ENCODE measurements at places on chromosomes 1 and 21.

DNA sequence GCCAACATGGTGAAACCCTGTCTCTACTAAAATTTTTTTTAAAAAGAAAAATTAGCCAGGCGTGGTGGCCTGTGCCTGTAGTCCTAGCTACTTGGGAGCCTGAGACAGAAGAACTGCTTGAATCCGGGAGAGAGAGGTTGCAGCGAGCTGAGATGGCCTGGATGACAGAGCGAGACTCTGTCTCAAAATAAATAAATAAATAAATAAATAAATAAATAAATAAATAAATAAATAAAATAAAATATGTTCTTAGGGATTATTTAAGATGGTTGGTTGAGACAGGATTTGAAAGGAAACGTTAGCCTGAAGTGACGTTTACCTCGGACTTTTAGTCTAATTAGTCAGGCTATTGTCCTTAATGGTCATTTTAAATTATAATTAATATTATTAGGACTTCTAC, 88.5 kb upstream of the CHRM3 start:
- DNase-seq: no peak

GRCh38 chr1:56590520-56591011, 11.2 kb upstream of the PLPP3 start:
- DNase-seq: no peak

- no peak for DNase-seq
Observed at GRCh38 chr1:234782105-234782751, 172.2 kb upstream of the IRF2BP2 start.

- no peak for DNase-seq
Observed at GRCh38 chr1:169072945-169073725, 33.4 kb upstream of the ATP1B1 start.

DNA sequence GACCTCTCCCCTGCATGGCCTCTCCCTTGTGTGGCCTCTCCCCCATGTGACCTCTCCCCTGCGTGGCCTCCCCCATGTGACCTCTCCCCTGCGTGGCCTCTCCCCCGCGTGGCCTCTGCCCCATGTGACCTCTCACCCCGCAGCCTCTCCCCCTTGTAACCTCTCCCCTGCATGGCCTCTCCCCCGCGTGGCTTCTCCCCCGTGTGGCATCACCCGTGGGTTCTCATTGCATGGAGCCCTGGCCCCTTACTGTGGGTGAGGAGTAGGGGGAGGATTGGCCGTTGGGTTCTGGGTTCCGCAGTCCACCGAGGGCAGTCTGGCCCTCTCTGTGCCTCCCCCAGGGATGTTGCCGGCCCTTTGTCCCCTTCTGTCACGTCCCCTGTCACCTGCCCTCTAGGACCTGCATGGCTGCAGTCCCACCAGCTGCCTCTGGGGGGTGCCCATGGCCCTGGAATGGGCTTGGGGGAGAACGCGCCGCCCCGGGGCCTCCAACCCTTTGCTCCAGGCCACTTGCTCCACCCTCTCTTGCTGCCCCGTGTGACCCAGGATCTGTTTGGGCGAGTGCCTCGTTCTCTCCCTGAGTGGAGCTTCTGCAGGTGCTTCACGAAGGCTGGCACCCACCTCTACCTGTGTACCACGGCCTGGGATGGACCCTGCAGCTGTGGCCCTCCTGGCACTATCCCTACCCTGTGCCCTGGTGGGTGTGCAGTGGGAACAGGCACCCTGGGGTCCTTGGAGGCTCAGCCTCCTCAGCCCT, 21.3 kb downstream of the RRP1 start:
- DNase-seq: peak; percentile 73

GRCh38 chr1:4621646-4622045, 32.8 kb upstream of the AJAP1 start:
- no peak for DNase-seq

DNA sequence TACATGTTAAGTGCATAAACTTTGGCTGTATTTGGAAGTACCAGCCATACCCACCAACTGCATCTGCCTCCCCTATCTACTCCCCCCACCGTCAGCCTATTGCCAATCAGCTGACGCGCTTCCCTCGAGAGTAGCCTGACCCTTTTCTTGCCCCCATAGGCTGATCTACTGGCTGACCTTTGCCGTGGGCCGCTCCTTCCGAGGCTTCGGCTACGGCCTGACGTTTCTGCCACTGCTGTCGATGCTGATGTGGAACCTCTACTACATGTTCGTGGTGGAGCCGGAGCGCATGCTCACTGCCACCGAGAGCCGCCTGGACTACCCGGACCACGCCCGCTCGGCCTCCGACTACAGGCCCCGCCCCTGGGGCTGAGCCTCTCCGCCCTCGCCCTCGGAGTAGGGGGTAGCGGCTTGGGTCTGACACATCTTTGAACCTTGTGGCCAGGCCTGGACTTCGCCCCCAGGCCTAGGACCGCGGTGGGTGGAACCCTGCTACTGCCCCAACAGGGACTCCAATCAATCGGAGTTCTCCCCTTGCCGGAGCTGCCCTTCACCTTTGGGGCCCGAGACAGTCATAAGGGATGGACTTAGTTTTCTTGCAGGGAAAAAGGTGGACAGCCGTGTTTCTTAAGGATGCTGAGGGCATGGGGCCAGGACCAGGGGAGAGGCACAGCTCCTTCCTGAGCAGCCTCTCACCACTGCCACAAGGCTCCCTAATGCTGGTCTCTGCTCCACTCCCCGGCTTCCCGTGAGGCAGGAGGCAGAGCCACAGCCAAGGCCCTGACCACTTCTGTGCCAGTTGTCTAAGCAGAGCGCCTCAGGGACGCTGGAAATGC, 4.0 kb downstream of the GLMP start:
- no peak for DNase-seq

DNA sequence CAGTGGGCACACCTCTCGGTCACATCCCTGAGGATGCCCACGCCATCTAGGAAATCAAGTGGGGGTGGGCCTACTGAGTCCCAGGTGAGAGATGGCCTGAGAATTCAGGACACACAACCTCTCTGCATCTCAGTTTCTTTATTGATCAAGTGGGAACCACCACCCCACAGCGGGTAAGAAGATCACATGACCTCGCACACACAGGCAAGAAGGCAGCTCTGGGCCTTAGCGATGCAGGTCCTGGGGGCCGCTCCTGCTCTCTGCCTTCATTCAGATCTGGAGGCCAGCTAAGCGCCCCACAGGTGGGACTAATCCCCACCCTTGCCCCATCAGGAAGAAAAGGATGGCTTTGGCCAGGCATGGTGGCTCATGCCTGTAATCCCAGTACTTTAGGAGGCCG, 63.2 kb downstream of the PGBD5 start:
- DNase-seq: no peak

DNA sequence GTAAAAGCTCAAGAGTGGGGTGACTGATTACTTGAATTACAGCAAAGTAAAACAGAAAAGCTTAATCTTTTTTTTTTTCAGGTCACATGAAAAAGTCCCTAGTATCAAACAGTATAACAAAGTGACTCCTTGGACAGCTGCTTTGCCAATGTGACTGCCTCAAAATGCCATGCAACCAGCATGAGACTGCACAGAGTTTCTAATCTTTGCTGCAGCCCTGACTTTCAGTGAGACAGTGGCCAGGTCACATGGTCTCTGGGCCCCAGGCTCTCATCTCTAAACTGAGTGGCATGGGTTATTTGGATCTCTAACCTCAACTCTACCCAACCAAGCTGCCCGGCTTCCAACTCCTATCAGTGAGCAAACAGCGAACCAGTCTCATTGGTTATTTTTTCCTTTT, 169.0 kb downstream of the VAV3 start:
- DNase-seq: no peak

GRCh38 chr1:95850763-95851162, 616.8 kb downstream of the RWDD3 start:
- DNase-seq: no peak

DNA sequence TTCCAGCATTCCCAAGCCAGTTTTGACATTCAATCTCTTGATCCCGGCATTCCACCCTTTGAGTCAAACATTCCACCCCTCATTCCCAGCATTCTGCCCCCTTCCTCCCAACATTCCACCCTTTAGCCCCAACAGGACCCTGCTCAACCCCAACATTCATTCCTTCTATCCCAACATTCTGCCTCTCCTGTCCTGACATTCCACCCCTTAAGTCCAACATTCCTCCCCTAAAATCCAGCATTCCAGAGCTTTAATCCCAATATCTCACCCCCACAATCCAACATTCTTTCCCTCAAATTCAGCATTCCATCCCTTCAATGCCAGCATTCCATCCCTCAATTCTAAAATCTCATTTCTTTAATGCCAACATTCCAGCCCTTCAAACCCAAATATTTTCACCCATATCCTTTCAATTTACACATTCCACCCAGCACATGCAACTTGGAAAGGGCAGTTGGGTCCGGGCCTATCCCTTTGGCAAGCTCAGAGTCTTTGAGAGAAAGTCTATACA, 22.9 kb downstream of the DDX20 start:
- DNase-seq: no peak

GRCh38 chr1:233327651-233328141, at the start of gene MAP3K21:
Gene MAP3K21, plus strand, starts transcription at chr1:233327724. Its CDS starts 305 bp downstream, at chr1:233328029.
- DNase-seq: no peak

GRCh38 chr1:211611818-211612217, 32.9 kb upstream of the SLC30A1 start:
- no peak for DNase-seq

DNA sequence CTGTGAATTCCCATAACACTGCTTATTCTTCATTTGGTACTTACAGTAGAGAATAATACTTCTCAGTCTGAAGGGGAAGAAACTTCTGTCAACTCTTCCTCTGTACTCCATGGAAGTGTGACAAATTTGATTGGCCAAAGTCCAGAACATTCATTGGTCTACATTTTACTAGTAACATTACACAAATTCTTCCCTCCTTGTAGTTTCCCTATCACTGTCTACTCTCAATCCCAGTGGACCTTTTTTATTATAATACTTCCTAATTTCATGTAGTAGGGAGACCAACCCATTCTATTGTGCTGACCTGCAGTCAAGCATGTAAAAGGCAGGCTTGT, 74.7 kb downstream of the ALG6 start:
- no peak for DNase-seq

DNA sequence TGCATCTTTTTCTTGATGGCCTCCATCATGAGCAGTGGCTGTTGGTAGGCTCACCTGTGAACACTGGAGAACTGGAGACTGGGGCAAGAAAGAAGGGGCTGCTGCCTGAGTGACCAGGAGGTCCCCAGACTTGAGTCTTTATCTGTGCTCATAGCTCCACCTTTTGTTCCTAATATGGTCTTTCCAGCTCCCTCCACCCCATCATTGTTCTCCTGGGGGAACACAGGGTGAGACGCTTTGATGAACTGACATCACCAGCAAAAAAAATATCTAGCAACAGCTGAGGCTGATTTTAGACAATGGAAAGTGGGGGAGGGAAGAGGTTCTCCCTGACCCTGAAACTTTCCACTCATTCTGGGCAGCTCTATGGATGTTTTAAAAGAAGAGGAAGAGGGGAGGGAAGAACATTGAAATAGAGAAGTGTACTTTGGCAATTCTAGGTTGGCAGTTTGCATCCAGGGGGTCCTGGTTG, at the start of gene TPM3:
Gene TPM3 (minus strand): TSS at position 111 of the 472 bp plus-strand sequence. CDS start 82 bp downstream, at position 29.
- no peak for DNase-seq

GRCh38 chr1:109984190-109984455, 442 bp upstream of the AHCYL1 start:
- no peak for DNase-seq

DNA sequence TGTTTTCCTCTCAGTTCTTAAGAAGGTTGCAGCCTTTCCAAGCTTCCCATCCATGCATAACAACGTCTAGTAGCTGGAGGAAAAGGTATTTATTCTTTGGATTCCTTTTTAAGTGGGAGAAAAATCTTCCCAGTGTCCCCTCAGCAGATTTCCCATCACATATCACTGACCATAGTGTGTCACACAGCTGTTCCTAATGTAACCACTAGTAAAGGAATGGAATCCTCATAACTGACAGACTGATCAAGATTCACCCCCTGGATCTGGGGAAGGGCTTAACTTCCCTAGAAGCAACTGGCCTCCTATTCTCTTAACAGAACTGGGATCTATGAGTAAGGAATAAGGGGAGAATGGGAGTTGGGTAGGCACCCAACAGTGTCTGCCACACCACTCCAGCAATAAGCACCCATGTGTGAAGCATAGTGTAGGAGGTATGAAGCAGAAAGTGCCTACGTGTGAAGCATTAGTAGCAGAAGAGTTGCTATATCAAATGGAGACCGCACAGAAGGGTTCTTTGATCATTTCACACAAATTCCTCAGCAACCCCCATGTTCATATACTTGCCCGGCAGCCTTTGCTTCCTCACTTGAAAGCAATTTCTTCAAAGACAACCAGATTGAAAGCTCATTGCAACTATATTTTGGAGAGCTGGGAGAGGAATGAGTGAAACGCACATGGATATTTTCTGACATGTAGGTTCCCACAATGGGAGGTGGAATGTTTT, 28.2 kb upstream of the DNAH14 start:
- no peak for DNase-seq
